ENCODE measurements at places on chromosomes 7 and 10. TPM values are rescaled to one million over a fixed set of nuclear protein-coding genes. Genes with fewer than 3 reads are reported as not detected.

Gene PALD1
- total RNA-seq: 2.3 TPM

Gene PLA2G12B
- not detected for total RNA-seq

Gene HOXA9
- total RNA-seq: not detected

Gene CLDN3
- total RNA-seq: not detected

Gene CFTR
- total RNA-seq: not detected

Gene TAS2R5
- total RNA-seq: 0.62 TPM

Gene EN2
- not detected for total RNA-seq

Gene CDCA7L
- 81.5 TPM for total RNA-seq

Gene EPHA1
- total RNA-seq: 0.34 TPM

Gene INHBA
- 1.0 TPM for total RNA-seq

Gene GPER1
- 0.46 TPM for total RNA-seq

Gene GDF2
- total RNA-seq: not detected

Gene HSPA12A
- 0.64 TPM for total RNA-seq

Gene PLAU
- total RNA-seq: 1.7 TPM

Gene VIM
- total RNA-seq: 342 TPM

Gene GATA3
- total RNA-seq: 293 TPM

Gene LIPF
- not detected for total RNA-seq

Gene SFTPA1
- total RNA-seq: not detected

Gene LRRC18
- total RNA-seq: not detected

Gene GIMAP8
- 6.1 TPM for total RNA-seq

Gene CCL24
- total RNA-seq: not detected

Data from activated T-helper 2 cell treated with anti-CD3 and anti-CD28 coated beads, Interferon-gamma antibody, Interleukin-2, Interleukin-4, amounts not matched to agents 10 μg/mL and 5 μg/mL and 100 μg/mL, durations not matched to agents 14 hours and 24 hours and 36 hours (primary cell).